ENCODE measurements at places on chromosomes 16 and 17.

DNA sequence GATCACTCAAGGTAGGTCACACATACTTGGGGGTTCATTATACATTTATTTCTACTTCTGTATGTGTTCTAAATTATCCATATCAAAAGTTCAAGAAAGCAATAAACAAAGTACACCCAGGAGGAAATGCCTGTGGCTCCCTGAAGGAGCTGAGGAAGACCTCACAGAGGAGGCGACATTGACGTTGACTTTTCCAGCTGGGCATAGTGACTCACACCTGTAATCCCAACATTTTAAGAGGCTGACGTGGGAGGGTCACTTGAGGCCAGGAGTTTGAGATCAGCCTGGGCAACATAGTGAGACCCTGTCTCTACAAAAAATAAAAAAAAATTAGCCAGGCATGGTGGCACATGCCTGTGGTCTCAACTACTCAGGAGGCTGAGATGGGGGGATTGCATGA, 16.3 kb downstream of the ITGAD start:
- DNase-seq, result no peak

DNA sequence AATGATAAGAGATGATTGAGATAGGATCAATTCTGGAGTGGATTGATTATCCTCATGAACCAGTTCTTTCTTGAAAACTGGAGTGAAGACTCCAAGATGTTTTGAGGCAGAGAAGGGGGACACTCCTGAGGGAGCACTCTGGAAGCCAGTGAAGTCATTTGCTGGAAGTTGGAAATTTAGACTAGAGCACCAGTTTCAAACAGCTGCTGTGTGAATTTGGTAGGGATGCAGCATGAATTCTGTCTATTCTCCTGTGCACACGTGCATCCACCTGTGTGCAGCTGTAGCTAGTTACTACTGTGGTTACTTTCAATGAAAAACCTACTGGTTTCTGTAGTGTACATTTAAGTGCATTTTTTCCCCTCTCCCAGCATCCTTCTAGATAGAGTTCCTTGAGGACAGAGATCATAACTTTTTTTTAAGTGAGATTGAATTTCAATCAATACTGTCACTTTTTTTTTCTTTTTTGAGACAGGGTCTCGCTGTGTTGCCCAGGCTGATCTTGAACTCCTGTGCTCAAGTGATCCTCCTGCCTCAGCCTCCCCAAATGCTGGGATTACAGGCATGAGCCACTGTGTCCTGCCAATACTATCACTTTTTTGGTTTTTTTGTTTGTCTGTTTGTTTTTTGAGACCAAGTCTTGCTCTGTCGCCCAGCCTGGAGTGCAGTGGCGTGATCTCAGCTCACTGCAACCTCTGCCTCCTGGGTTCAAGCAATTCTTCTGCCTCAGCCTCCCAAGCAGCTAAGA, 65.9 kb downstream of the TUBD1 start:
- no peak for DNase-seq

- no peak for DNase-seq
Observed at GRCh38 chr16:78990309-78990701, 610.2 kb downstream of the MAF start.

- DNase-seq, result no peak
Observed at GRCh38 chr17:21233581-21234347, 19.4 kb downstream of the NATD1 start.

DNA sequence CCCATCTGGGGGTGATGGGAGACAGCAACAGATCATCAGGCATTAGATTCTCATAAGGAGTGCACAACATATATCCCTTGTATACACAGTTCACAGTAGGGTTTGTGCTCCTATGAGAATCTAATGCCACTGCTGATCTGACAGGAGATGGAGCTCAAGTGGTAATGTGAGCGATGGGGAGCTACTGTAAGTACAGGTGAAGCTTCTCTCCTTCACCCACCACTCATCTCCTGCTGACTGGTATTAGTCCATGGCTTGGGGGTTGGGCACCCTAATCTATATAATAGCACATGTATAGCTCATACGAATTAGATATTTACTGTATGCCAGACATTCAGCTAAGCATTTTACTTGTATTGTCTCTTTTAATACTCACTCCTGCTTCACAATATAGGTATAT, 101.7 kb downstream of the MAP2K6 start:
- DNase-seq, result no peak

DNA sequence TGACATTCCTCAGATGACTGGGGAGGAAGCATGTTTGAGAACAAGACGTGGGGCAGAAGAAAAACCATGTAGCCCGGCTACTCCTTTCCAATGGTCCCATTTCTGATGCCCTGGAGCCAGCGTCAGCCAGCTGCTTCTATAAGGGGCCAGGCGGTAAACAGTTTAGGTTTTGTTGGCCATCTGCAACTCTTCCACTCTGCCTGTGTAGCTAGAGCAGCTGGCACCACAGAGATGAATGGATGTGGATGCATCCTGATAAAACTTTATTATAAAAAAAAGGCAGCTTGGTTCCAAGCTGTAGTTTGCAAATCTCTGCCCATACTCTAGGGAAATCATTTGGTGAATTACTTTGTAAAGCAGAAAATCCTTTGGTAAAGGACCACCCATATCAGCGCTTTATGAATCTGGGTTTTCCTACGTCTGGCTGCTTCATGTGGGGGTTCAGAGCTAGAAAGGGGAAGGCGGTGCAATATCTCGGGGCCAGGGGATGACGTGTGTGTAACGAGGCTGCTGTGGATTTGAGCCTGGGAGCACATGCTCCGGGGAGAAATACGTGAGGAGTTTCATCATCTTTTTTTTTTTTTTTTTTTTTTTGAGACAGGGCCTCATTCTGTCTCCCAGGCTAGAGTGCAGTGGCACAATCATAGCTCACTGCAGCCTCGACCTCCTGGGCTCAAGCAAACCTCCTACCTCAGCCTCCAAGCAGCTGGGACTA, 3.4 kb upstream of the SRL start:
- DNase-seq, result no peak
